Adipocyte (in vitro differentiated cells): ENCODE measurements at places on chromosomes 2 and 18.

DNA sequence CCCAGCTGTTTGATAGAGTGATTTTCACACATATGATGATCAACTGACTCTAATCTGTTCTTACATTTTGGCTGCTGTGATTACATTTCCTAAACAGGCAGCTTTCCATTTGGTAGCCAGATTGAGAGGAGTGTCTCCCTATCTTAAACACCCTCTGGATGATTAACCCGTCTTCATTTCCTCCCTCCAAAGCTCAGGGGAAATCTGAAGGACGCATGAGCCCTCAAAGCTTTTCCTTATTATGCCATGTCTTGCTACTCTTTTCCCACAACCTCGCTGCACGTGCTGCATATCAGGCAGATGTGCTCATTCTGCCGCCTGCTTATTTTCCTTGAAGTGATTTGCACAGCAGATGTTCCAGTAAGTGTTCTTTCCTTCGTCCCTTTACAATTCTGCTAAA is 837.4 kb downstream of the LRRTM4 start:
- no peak for DNase-seq

GRCh38 chr18:59540780-59541179 is 156.4 kb downstream of the CCBE1 start:
- DNase-seq: peak; percentile 78

GRCh38 chr2:240785424-240786335 is 34.3 kb downstream of the KIF1A start:
- DNase-seq: no peak

DNA sequence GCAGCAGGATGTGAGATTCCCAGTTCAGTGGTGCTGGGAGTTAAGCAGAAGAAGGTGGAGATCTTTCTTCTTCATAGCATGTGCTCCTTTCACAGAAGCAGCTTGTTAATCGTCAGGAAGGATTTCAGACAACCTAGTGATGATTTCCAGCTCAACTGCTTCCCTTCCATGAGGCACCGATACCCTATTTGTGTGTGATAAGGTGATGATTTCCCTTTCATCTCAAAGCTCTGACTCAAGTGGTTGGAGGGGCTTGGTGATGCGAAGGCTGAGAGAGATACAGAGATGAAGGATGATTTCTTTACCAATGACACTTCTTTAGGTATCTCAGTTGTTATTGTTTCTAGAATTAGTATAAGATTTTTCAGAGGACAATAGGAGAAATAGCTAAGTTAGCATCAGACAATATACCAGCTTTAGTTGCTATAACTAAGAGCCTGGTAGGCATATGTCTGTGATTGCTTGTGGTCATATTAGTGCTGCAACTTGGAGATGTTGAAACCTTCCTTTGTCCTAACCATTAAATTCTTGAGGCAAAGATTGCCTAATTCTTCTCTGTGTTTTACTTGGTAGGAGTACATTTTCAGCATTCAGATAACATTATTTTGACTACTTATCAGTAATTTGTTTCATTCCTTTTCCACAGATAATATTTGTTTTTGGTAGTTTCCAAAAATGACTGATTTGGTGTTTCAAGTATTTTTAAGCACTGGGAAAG is 111.3 kb downstream of the PLCL1 start:
- peak; percentile 92 for DNase-seq

GRCh38 chr18:48943736-48944527 is 6.8 kb downstream of the SMAD7 start:
- DNase-seq: no peak

GRCh38 chr2:206424134-206424533 is 19.2 kb upstream of the ADAM23 start:
- peak; percentile 22 for DNase-seq

DNA sequence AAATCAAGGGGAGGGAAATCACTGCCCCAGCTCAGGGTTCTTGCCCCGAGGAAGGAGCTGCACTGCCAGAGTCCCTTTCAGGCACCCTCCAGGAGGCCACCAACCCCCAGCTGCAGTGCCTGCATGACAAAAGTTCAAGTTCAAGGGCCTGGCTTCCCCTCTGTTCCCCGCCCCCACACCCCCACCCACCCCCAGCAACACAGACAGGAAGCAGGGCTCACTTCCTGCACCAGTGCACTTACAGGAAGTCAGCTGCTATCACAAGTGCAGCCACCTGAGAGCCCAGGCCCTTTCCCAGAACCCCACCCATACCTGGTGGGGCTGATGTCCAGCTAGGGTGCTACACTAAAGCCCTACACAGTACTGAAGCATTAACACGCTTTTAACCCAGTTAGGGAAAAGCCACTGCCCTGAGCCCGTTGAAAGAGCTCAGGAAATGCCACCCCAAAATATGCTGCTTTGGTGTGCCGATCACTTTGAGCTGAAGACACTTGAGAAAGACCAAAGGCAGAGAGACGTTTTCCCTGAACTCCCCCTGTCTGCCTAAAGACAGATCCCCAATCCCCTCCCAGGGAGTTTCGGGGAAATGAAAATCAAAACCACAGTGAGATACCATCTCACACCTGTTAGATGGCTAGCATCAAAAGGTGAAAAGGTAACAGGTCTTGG is 109.9 kb upstream of the CAB39 start:
- no peak for DNase-seq

DNA sequence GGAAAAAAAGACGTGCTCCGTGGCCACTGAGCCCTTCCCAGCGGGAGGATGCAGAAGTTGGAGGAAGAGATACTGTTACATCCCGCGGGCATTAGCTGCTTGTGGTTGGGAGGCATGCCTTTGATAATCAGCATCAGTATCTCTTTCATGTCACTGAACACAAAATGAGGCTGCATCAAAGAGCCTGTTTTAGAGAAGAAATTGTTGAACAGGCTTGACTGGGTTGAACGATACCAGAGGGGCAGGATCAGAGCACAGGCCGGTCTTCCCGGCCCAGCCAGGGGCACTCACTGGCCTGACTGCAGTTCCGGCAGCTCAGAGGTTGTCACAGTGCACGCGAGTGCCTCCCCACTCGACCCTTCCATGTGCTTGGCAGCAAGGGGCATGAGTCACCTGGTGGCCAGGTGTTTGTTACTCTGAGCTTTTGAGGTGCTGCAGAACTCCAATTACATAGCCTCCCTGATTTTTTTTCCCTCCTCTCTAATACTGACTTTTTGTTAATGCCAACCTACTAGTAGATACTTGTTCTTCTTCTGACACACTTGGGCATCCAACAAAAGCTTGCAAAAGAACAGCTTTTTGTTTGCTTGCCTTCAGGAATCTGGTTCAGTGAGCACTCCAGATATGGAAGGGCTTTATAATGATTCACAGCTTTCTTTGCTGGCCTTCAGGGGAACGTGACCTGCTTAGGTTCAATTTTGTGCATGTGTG is 121.6 kb downstream of the VAPA start:
- DNase-seq: peak; percentile 41

DNA sequence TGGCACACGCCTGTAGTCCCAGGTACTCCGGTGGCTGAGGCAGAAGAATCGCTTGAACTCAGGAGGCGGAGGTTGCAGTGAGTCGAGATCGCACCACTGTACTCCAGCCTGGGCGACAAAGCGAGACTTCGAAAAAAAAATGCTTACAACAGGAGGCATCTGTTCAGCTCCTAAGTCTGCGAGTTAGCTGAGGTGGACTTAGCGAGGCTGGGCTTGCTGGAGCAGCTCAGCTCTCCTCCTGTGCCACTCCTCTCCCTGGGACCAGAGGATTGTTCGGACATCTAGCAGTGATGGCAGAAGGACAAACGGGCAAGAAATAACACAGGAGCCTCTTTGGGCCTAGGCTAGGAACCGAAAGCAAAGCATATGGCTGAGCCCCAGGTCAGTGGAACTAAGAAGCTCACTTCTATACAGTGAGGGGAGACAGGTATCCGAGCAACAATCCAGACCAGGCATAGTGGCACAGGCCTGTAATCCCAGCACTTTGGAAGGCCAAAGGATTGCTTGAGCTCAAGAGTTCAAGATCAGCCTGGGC is 260.1 kb downstream of the GLI2 start:
- DNase-seq: no peak

DNA sequence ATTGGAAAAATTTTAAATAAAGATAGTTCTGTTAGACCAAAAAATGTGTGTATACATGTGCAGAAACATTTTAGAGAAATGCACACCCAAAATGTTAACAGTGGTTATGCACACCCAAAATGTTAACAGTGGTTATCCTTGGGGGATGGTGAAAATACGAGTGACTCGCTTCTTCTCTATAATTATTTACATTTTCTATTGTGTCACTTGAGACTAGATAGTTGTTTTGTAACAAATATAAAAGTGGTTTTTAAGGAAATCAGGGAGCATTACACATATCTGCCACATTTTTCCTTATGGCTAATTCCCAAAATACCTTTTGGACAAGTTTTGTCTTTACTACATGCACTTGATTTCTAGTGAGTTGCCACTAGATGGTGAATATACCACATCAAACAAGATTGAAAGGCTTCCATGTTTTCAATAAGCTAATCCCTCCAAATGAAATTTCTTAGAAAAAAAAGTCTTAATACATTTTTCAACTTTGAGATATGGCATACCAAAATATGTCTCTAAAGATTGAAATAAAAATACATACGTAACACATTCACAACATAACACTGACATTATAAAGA is 9.0 kb upstream of the HIBCH start:
- peak; percentile 19 for DNase-seq

GRCh38 chr2:232927793-232928550 is 57.9 kb downstream of the SNORC start:
- peak; percentile 9 for DNase-seq

GRCh38 chr18:79197531-79197930 is 128.3 kb downstream of the ATP9B start:
- DNase-seq: no peak

DNA sequence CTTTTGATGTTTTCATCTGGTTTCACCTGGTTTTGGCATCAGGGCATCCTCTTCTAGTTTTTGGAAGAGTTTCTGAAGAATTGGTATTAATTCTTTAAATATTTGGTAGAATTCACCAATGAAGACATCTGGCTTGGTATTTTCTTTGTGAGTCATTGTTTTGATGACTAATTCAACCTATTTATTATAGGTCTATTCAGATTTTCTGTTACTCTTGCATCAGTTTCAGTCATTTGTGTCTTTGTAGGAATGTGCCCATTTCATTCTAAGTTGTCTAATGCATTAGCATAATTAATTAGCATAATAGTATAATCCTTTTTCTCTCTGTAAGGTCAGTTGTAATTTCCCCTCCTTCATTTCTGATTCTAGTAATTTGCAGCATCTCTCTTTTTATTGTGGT is 8.0 kb downstream of the GNLY start:
- DNase-seq: peak; percentile 74

GRCh38 chr2:135043345-135043744 is 3.9 kb downstream of the MAP3K19 start:
- DNase-seq: no peak

DNA sequence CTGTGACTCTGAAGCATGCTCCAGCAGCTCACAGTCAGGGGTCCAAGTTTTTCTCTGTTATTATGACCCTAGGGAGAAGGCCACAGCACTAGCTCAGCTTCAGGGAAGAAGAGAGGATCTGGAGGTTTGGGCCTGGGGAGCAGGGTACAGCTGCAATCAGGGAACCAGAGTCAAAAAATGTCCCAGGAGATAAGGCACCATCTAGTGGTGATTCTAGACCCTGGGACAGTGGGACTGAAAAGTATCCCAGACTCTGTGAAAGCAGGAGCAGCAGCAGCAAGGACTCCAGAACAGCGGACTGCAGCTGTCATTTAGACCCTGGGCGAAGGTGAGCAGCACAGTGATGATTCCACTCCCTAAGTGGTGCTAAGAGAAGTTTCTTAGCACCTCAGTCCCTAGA is 278.4 kb upstream of the DDX18 start:
- peak; percentile 2 for DNase-seq

DNA sequence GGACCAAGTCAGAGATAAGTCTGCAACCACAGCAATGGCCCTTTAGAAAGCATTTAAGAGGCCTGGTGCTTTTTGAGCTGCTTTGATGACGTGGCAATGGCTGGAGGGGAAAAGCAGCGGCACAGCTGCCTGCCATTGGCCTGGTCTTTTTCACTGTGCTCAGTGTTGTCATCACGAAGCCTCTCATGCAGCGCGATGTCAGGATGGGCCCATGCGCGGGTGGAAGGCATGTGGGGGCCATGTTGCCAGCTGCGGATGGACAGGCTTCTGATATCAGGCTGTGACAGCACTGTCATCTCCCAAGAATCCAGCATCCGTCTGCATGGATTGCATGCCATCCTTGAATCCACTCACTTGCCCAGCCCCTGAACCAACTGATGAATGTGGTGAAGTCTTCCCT is 204.5 kb downstream of the ACKR3 start:
- no peak for DNase-seq

- no peak for DNase-seq
Measured at GRCh38 chr2:70888366-70888922, 47.3 kb upstream of the ATP6V1B1 start.

DNA sequence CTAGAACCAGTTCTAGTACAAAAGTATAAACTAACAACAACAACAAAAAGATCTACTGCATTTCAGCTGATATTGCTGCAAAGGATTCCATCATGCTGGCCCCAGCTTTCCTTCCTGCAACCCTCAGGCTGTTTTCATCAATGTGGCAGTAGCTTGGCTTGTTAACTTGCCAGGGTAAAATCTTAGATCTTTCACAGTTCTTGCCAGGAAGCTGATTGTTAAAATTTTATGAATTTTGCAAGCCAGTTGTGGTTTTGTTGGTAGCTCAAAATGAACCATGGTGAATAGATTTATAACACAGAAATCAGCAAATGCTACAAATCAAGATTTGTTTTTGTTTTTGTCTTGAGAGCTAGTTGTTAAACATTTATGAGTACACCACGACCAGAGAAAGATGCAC is 19.3 kb downstream of the CCDC178 start:
- DNase-seq: no peak

- DNase-seq: no peak
Measured at GRCh38 chr18:46336278-46337111, 232.3 kb downstream of the HAUS1 start.

DNA sequence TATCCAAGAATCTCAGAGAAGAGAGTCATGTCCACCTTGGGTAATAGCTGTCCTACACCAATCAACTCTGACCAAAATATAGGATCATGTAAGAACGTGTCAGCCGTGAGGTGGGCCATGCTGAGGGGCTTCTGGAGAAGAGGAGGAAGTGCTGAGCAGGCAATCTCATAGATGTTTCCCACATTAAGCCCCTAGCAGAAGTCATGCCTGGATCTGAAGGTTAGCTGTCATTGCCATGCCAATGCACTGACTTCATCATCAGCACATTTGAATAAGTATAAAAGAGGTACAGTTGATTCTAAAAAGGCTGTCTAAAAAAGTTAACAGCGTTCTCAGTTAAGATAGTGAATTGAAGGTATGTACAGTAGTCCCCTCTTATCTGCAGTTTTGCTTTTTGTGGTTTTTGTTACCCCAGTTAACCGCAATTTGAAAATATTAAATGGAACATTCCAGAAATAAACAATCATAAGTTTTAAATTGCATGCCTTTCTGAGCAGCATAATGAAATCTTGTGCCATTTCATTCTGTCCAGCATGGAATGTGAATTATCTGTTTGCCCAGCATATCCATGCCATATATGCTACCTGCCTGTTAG is 67.2 kb upstream of the TMEM17 start:
- DNase-seq: peak; percentile 38
